ENCODE measurements at places on chromosomes 7 and 10.

GRCh38 chr10:97640868-97641811 lies 669 bp downstream of the PI4K2A start:
- peak; percentile 52 for DNase-seq

GRCh38 chr7:36287371-36288241 lies 102.1 kb upstream of the ANLN start:
- DNase-seq = no peak

GRCh38 chr10:108905821-108906220 lies 1017.5 kb downstream of the XPNPEP1 start:
- no peak for DNase-seq

DNA sequence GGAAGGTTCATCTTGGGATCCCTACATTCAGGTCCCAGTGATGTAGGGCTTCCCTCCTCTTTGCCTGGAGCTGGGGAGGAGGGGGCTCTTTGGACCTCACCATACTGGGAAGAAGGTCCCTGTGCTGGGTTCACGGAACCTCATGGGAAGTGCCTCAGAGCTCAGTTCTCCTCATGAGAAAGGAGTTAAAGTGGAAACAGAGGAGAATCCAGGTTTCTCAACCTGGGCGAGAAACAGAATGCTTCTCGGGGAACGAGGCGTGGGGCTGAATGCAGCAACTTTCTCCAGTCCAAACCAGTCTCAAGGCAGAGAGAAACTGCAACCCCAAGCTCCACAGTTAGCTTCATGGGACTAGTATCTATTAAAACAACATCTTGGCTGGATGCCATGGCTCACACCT lies 382.7 kb upstream of the FOXK1 start:
- no peak for DNase-seq

GRCh38 chr10:114754445-114755320 lies 66.9 kb upstream of the FHIP2A start:
- peak; percentile 63 for DNase-seq

GRCh38 chr7:46207931-46208634 lies 287.0 kb upstream of the IGFBP3 start:
- DNase-seq = no peak

- no peak for DNase-seq
These were observed 31.4 kb upstream of the ZNF862 start for GRCh38 chr7:149806726-149807125.

DNA sequence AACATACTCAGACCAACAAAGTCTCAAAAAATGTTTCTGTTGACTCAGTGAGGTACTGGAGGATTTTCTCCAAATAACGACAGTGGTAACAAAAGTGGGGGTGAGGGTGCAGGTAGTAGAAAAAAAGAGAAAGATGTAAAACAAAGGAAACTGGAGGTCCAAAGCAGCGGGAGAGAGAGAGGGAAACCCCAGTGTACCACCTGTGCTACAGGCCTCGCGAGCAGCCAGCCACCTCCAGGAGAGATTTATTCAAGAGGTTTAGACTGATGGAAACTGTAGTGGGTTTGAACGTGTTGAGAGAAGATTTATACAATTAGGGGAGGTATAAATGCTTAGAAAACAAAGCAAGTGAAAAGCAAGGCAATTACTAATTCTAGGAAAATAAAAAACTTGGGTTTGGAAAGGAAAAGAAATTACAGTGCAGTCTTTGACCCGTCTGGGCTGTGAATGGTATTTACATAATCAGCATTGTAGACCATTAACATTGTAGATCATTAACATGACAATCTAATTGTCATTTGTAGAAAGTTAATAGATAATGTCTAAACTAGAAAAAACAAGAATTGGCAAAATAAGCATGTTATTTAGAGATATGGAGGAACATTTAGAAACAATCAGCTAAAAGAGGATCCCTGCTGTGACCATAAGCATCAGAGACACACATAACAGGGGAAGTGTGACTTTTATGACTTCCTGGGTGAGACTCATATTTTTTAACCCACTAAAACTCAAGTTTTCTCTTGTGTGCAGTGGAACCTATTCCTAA lies 180.0 kb downstream of the RELN start:
- no peak for DNase-seq

Measured in fibroblast of skin of right biceps (primary cell).